ENCODE measurements at places on chromosomes 13 and 19.

DNA sequence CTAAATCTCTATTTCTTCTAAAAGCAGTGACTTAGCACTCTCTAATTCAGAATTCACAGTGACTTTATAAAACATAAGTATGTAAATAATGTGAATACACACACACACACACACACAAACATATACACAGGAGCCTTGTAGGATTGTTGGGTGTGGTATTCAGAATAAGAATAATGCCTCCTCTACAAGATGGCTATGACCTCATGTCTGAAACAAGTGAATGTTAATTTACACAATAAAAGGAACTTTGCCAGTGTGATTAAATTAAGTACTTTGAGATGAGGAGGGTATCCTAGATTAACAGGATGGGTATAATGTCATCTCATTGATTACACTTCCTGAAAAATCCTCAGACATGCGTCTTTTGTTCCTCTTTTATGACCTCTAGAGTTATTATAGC is 234.6 kb downstream of the SLITRK6 start:
- DNase-seq, result no peak

GRCh38 chr13:38826182-38826813 is 139.4 kb downstream of the FREM2 start:
- DNase-seq, result no peak

GRCh38 chr13:45662162-45662561 is 40.0 kb upstream of the CBY2 start:
- no peak for DNase-seq

- DNase-seq, result no peak
Measured at GRCh38 chr19:45244133-45244794, 943 bp downstream of the EXOC3L2 start.

DNA sequence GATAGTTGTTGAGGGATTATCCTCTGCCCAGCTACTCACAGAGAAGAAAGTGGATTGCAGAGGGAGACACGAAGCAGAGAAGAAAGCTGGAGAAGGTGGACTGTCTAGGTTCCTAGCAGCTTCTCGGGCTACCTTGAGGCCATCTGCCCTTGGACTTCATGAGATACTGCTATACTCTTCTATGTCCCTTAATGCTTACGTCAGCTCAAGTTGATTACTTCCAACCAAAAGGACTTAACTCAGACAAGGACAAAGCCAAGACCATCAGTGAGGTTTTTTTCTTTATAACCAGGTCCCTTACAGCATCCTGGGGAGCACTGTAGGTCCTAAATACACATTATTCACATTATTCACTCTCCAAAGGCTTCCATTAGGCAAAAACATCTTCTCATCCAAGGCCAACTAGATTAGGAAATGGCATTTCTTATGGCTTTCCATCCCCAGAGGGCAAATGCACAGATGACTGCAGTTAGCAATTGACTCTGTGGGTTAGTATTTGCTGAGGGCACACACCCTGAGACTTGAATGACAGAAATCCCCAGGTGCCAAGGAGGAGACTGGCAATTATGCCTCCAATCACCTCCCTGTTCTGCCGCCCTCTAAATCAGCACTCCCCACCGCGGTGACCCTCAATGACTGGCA is 4.1 kb upstream of the UBE2L5 start:
- DNase-seq, result no peak

GRCh38 chr13:21625366-21625765 is 21.4 kb upstream of the MICU2 start:
- DNase-seq, result no peak

DNA sequence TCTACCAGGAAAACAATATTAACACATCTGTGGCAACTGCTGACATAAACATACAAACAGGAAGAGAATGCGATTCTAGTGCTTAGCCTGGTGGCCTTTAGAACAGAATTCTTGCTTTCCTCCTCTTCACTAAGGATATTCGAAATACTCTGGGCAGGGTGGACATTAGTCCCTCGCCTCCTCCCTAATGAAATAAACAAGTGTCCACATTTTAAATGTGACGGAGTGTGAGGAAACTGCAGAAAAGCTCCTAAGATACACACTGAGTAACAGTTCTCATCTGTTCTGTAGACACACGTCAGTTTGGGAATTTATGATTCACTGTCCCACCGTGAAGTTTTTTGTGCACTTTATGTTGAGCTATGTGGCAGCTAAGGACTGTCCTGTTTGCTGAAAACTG is 639 bp downstream of the STARD13 start:
- no peak for DNase-seq

Measured in amygdala (tissue), 56 donors.